ENCODE measurements at places on chromosomes 13 and 19.

- no peak for DNase-seq
Observed at GRCh38 chr19:16467581-16467980, 4.2 kb downstream of the EPS15L1 start.

DNA sequence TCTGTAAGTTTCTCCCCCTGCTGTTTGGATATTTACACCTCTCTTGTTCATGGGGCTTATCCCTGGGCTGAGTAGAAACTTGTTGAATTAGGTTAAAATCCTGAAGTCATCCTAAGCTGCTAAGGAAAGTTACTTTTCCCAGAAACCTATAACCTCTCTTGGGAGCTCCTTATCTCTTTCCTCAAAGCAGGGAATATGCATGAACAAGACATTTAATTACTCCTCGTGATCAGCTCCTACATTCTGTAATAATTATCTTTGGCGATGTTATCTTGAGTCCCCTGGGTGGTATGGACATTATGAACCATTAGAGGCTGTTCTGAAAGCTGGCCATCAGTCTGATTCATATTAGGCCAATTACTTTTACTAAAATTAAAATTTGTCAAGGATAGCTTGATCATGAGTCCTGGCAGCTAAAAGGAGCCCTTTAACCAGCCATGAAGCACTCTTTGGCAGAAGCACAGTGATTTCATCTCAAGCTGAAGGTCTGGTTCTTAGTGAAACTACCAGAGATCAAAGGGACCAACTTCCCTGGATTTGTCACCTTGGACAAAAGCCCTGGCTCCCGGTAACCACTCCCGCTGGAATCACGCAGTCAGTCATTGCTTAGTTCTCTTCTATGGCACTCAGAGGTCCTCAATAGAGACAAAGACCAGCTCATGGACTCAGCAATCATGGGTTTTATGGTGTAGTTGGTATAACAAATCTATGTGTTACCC lies 811.8 kb downstream of the UQCRFS1 start:
- no peak for DNase-seq

DNA sequence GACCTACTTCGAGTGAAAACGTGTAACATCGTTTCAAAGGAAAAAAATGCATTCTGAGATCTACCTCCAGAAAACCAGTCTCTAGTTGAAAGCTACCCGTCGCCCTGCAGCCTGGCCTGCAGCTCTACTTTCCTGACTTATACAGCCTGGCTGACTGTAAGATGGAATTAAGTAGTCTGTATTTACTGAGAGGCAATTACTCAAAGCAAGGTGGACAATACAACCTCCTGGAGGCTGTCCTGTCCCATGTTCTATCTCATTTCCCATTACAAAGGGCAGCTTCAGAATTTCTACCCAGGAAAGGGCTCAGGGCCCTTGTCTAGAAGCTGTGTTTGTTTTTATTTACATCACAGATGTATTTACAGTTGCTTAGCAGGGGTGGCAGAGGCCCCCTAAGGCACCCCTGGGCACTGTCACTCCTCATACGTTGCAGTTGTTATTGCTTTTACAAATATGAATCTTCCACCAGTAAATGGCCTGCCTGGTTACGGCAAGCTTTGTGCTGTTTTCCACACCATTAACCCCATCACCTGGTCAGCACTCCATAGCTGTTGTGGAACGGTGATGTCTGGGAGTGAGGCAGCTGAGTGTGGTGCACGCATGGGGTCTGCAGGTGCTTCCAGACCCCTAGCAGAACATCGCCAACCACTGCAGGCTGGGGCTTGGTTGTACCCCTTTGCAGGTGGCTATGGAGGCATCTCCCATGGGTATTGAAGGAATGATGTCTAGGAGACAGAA lies 46.3 kb upstream of the MTIF3 start:
- no peak for DNase-seq

GRCh38 chr13:39501702-39502324 lies 101.2 kb downstream of the LHFPL6 start:
- DNase-seq, result no peak

- DNase-seq, result no peak
Observed at GRCh38 chr13:73851104-73851503, 283.1 kb downstream of the KLF12 start.
